GM12891 (cell line): ENCODE measurements at places on chromosomes 2 and 18.

GRCh38 chr2:43749583-43749982 lies 24.3 kb upstream of the DYNC2LI1 start:
- DNase-seq, result no peak

GRCh38 chr2:121019071-121019470 lies 265.9 kb downstream of the TFCP2L1 start:
- no peak for DNase-seq

GRCh38 chr2:145596416-145596815 lies 1076.5 kb upstream of the ZEB2 start:
- DNase-seq, result no peak

DNA sequence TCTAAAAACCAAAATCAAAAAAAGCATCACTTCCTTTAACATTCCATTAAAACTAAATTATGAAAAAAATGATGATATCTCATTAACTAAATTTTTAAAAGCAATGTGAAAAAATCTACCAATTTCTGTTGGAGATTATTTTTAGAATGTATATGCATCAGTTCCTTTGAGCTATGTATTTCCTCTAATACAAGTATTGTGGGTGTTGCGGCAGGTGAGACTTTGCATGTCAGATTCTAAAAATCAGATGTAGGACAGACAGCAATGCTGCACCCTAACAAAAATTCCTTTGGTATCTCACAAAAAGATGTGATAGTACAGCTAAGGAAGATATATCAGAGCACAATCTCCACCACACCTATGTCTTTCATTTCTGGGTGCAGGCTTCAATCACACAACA lies 6.8 kb downstream of the MBD2 start:
- no peak for DNase-seq

GRCh38 chr2:112765251-112765650 lies 842 bp upstream of the CKAP2L start:
- no peak for DNase-seq

DNA sequence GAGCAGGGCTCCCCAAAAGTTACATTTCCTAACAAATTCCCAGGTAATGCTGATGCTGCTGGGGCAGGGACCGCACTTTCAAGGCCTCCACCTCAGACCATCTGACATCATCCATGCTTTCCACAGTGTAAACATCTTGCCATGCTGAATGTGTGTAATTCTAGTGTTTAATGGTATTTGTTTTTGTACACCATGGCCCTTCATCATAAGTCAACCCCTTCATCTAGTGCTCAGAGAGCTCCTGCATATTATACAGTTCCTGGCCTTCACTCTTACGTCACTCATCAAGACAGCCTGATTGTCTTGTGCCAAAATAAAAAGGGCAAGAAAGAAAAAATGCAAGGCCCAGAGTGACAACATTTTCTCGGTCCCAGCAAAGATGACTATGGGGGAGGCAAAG lies 77.5 kb upstream of the ZFP36L2 start:
- no peak for DNase-seq

DNA sequence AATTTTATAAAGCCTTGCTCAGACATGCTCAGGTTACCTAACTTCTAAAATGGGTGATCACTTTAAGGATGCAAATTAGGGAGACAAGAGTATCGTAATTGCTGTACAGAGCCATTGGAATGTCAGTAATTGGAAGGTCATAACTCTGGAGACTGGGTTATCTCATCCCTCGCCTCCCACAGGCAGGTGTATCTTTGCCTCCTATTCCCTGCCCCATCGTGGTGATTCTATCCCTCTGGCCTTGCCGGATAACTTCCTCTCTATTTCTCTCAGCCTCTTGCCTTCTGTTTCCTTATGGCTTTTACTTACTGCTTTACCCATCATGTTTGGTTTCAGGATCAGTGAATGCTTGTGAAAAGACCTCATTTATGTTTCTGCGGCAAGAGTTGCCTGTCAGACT lies 2.5 kb downstream of the PDK1 start:
- no peak for DNase-seq

GRCh38 chr2:194720462-194720861 lies 936.6 kb upstream of the SLC39A10 start:
- no peak for DNase-seq

GRCh38 chr2:233404222-233404621 lies 49.9 kb downstream of the DGKD start:
- no peak for DNase-seq

GRCh38 chr2:70133127-70133452 lies 45.8 kb downstream of the PCBP1 start:
- no peak for DNase-seq

GRCh38 chr2:218880102-218880858 lies at the start of gene WNT10A:
WNT10A (plus strand) TSS chr2:218880852; CDS start chr2:218880996, 144 bp downstream.
- DNase-seq, result peak; percentile 80

DNA sequence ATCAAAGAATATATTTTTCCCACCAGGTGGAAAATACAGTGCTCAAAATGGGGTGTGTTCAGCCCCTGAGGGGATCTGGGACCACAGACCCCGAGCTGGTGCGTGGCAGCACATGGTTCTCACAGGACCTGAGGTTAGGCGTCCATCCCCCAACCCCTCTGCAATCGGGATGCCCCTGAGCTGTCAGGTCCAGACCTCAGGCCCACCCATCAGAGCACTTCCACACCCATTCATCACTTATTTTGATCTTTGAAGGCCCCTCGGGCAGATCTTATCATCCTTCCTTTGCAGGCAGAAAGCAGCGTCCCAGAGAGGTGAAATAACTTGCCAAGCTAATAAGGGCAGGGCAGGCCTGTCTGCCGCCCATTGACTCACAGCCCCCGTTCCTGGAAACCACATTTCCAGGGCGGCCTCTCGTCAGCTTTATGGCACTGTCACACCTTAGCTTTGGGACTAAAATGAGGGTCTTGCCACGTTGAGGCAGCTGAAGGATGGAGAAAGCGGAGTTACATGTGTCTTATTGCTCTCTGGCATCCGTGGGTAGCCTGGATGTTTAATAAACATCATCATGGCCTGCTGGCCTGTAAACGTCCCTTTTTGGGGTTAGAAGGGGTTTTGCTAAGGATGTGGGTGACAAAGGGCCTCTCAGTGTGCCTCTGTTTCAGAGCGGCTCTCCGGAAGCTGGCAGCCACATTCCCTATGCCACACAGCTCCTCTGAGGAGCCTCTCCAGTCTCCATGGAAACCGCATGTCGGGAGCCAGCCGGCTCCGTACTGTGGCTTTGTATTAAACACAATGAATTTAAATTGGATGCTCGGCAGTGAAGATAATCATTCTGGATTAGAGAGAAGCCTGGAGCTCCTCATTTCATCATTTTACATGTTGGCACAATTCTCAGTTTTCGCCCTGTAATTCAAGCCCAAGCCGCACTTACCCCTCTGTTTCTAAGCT lies 58.3 kb upstream of the MAPRE3 start:
- DNase-seq, result no peak

GRCh38 chr2:172079416-172079815 lies 5.9 kb upstream of the DLX1 start:
- no peak for DNase-seq

- DNase-seq, result no peak
Measured at GRCh38 chr2:105391058-105391627, 7.7 kb downstream of the FHL2 start.

GRCh38 chr2:215557701-215558100 lies 121.8 kb upstream of the FN1 start:
- no peak for DNase-seq

DNA sequence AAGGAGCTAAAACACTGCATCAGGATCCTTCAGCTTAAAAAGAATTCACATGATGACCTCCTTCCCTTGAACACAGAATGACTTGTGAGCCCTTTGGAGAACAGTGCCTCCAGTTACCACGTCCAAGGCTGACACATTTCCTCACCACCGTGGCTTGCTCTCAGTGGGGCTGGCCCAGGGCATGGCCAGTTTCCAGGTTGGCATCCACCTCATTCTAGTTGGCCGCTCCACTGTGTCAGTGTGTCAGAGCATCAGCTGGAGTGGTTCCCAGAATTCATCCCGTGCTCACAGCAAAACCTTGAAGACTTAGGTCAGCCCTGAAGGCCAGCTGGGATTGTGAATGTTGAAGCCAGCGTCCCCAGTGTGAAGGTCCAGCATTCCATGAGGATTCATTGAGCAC lies 158.5 kb downstream of the INSIG2 start:
- DNase-seq, result no peak

GRCh38 chr2:218755198-218755566 lies 26.8 kb upstream of the CYP27A1 start:
- no peak for DNase-seq

GRCh38 chr2:128442053-128442751 lies 123.5 kb upstream of the HS6ST1 start:
- no peak for DNase-seq

DNA sequence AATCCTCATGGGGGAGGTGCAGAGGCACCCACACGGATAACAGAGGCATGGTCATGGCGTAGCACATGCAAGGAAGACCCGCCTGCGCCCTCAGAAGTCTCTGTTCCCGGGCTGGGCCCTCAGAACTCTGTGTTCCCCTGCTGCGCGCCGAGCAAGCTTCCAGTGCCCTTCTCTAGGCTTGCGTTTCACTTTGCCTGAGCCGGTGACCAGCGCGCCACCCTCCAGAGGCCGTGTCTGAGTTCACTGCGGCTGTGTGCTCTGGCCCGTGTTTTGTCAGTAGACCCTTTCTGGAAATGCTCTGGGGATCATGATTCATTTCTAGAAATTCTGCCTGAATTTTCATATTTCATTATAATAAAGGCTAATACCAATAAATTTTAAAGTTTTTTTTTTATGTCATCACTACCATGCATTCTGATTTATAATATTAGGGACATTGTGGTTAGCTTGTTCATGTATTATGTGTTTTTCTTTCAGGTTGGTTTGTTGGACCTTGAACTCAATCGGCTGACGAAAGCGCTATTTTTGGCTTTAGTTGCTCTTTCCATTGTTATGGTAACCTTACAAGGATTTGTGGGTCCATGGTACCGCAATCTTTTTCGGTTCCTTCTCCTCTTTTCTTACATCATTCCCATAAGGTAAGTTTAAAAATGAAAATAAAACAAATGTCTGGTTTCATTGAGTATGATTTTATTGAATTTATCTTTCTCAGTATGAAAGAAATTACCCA lies 142.7 kb upstream of the NFATC1 start:
- no peak for DNase-seq

- no peak for DNase-seq
Measured at GRCh38 chr2:66562304-66562685, 127.4 kb downstream of the MEIS1 start.

DNA sequence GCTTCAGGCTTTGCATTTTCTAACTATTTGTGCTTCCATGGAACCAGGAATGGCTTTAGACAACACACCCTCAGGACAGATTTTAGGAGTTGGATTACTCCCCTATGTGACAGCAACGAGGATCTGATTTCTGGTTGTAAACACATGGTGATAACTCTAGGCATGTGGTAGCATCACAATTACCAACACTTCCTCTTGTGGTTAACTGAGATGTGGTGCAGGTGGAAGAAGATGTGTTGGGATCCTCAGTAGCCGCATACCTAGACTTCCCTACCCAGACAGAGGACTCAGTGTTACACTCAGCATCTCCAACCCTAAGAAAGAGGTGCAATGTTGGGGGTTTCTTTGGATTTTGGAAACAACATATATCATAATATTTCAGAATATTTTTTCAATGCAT lies 234.8 kb downstream of the DOK6 start:
- DNase-seq, result no peak

DNA sequence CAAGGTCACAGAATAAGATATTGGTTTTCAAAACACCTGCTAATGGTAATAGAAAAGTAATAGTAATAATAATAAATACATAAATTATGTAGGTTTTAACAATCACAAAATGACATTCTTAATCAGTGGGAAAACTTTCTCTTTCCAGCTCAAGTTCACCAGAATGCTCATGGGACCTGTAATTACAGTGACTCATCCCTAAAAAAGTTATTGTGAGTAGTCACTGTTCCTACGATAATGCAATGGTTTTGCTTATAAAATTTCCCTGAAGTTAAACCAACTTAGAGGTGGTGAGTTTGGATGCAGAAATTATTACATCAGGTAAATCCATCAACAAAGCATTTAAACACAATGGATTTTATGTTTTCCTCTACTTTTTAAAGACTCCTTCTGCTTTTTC lies 502.3 kb downstream of the PID1 start:
- no peak for DNase-seq

- DNase-seq, result no peak
Measured at GRCh38 chr2:120774557-120775160, 39.0 kb downstream of the GLI2 start.

DNA sequence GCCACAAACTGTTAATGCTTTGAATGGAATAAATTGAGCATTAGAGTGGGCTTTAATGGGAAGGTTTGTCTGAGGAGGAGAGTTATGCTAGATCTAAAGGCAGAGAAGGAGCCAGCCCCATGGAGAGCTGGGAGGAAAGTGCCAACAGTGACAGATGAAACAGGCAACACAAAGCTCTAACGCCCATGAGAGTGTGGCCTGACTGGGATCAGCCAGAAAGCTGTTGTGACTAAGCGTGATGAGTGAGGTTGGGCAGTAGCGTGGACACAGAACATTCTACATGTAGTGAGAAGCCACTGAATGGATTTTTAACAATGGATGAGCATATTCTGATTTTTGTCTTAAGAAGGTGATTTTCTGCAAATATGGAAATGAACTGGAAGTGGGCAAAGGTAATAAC lies 185.3 kb upstream of the SIX2 start:
- no peak for DNase-seq

GRCh38 chr18:49322765-49323490 lies 137.5 kb downstream of the DYM start:
- no peak for DNase-seq
